GM23338 (cell line): ENCODE measurements at places on chromosomes 4 and X. TPM values are rescaled to one million over a fixed set of nuclear protein-coding genes. Genes with fewer than 3 reads are reported as not detected.

Gene F9
- total RNA-seq, result not detected in 2 replicates

Gene COX7B2
- not detected in 2 replicates for total RNA-seq

Gene AR
- 13.3 and 13.4 TPM in 2 replicates for total RNA-seq

Gene PNMA6F
- total RNA-seq, result 0.78 and 0.83 TPM in 2 replicates

Gene PABPC1L2B
- 0.19 TPM in 1 of 2 replicates, not detected in the other for total RNA-seq

Gene C4orf51
- total RNA-seq, result not detected in 2 replicates

Gene XK
- 1.5 and 2.1 TPM in 2 replicates for total RNA-seq

Gene PCDH18
- 63.2 and 68.1 TPM in 2 replicates for total RNA-seq

Gene SPATA18
- 2.5 and 4.2 TPM in 2 replicates for total RNA-seq

Gene ENPEP
- 0.74 and 1.5 TPM in 2 replicates for total RNA-seq

Gene CDX4
- total RNA-seq, result 0.50 and 2.0 TPM in 2 replicates

Gene CSN1S1
- total RNA-seq, result not detected in 2 replicates

Gene CFAP47
- total RNA-seq, result 0.47 TPM in 1 of 2 replicates, not detected in the other

Gene GPR143
- 13.0 and 17.2 TPM in 2 replicates for total RNA-seq

Gene GIMD1
- total RNA-seq, result not detected in 2 replicates

Gene IL9R
- 0.31 and 1.6 TPM in 2 replicates for total RNA-seq

Gene NAA11
- not detected in 2 replicates for total RNA-seq

Gene DUX4
- not detected in 2 replicates for total RNA-seq

Gene TCEAL7
- total RNA-seq, result 7.3 and 16.5 TPM in 2 replicates

Gene CXCL6
- total RNA-seq, result 7.2 and 9.5 TPM in 2 replicates

Gene FGB
- total RNA-seq, result not detected in 2 replicates

Gene CCSER1
- 2.1 and 3.4 TPM in 2 replicates for total RNA-seq

Gene RAB9B
- total RNA-seq, result 0.28 and 0.78 TPM in 2 replicates

Gene CPZ
- total RNA-seq, result 37.3 and 43.1 TPM in 2 replicates
